Fibroblast of lung (primary cell): ENCODE measurements at places on chromosomes 12 and 14. TPM values are rescaled to one million over a fixed set of nuclear protein-coding genes. Genes with fewer than 3 reads are reported as not detected.

Gene PAPOLA
- 103 and 109 TPM in 2 replicates for total RNA-seq

Gene ARHGDIB
- total RNA-seq: 5.9 and 8.3 TPM in 2 replicates

Gene NOS1
- total RNA-seq: under 0.01 TPM in 2 replicates

Gene MYO1H
- total RNA-seq: 0.77 TPM in 1 of 2 replicates, not detected in the other

Gene STAB2
- total RNA-seq: not detected in 2 replicates

Gene OR6C2
- total RNA-seq: not detected in 2 replicates

Gene KRT8
- 0.66 and 1.5 TPM in 2 replicates for total RNA-seq

Gene RGS6
- not detected in 2 replicates for total RNA-seq

Gene C12orf54
- total RNA-seq: not detected in 2 replicates

Gene MANSC4
- total RNA-seq: 0.17 TPM in 1 of 2 replicates, not detected in the other

Gene L2HGDH
- total RNA-seq: 3.1 and 3.8 TPM in 2 replicates

Gene MMP17
- total RNA-seq: 10.8 and 13.5 TPM in 2 replicates

Gene DENR
- 30.8 and 40.6 TPM in 2 replicates for total RNA-seq

Gene ADCY6
- 34.7 and 53.2 TPM in 2 replicates for total RNA-seq

Gene LBHD2
- total RNA-seq: not detected in 2 replicates

Gene CABP1
- under 0.01 TPM in 1 of 2 replicates, not detected in the other for total RNA-seq

Gene PSME2
- total RNA-seq: 82.7 and 148 TPM in 2 replicates

Gene RAD9B
- 0.50 and 0.77 TPM in 2 replicates for total RNA-seq

Gene BBS10
- 21.1 and 31.0 TPM in 2 replicates for total RNA-seq

Gene TAS2R31
- 2.6 and 3.6 TPM in 2 replicates for total RNA-seq

Gene UNC79
- 0.17 and 0.26 TPM in 2 replicates for total RNA-seq

Gene ART4
- total RNA-seq: not detected in 2 replicates

Gene IAPP
- not detected in 2 replicates for total RNA-seq

Gene GNG2
- 19.0 and 21.5 TPM in 2 replicates for total RNA-seq

Gene CFAP73
- not detected in 2 replicates for total RNA-seq

Gene TMEM253
- not detected in 2 replicates for total RNA-seq

Gene OR10G3
- total RNA-seq: not detected in 2 replicates

Gene CIT
- 4.6 and 25.4 TPM in 2 replicates for total RNA-seq

Gene SRGAP1
- 17.5 and 30.2 TPM in 2 replicates for total RNA-seq

Gene MMP14
- total RNA-seq: 346 and 375 TPM in 2 replicates

Gene GLT1D1
- total RNA-seq: under 0.01 TPM in 2 replicates

Gene HSPB8
- 21.3 and 23.8 TPM in 2 replicates for total RNA-seq

Gene MYF6
- total RNA-seq: under 0.01 TPM in 1 of 2 replicates, not detected in the other

Gene PRB4
- not detected in 2 replicates for total RNA-seq

Gene ASCL1
- not detected in 2 replicates for total RNA-seq

Gene TAS2R46
- 1.5 and 2.0 TPM in 2 replicates for total RNA-seq

Gene NRIP2
- total RNA-seq: under 0.01 and 0.17 TPM in 2 replicates

Gene OR8S1
- total RNA-seq: not detected in 2 replicates

Gene INSM2
- total RNA-seq: not detected in 2 replicates

Gene AMHR2
- total RNA-seq: not detected in 2 replicates

Gene GPD1
- under 0.01 TPM in 1 of 2 replicates, not detected in the other for total RNA-seq

Gene OR4K17
- not detected in 2 replicates for total RNA-seq

Gene TDRD9
- 0.50 and 1.0 TPM in 2 replicates for total RNA-seq

Gene EPYC
- total RNA-seq: not detected in 2 replicates

Gene SEC23A
- 242 and 287 TPM in 2 replicates for total RNA-seq

Gene CDH24
- total RNA-seq: 5.6 and 6.2 TPM in 2 replicates

Gene GPR65
- under 0.01 and 0.17 TPM in 2 replicates for total RNA-seq
